Myometrial cell (primary cell): ENCODE measurements at places on chromosomes 12 and 14. TPM values are rescaled to one million over a fixed set of nuclear protein-coding genes. Genes with fewer than 3 reads are reported as not detected.

The CLEC9A gene
- total RNA-seq = not detected in 2 replicates

The C1QL4 gene
- total RNA-seq = 0.58 and 0.89 TPM in 2 replicates

The TSPAN19 gene
- not detected in 2 replicates for total RNA-seq

The ITGB7 gene
- 0.71 TPM in 1 of 2 replicates, not detected in the other for total RNA-seq

The BCL7A gene
- 0.29 and 1.9 TPM in 2 replicates for total RNA-seq
